Activated naive CD4-positive, alpha-beta T cell treated with anti-CD3 and anti-CD28 coated beads, Interleukin-2, amount 10 ng/mL, durations not matched to agents 7 days and 5 days (primary cell): ENCODE measurements at places on chromosomes 16 and 17.
A peak's percentile ranks its signal among the peaks of the same experiment; 100 is the strongest.

GRCh38 chr17:16040710-16041251, 41.2 kb downstream of the TTC19 start:
- DNase-seq: no peak

DNA sequence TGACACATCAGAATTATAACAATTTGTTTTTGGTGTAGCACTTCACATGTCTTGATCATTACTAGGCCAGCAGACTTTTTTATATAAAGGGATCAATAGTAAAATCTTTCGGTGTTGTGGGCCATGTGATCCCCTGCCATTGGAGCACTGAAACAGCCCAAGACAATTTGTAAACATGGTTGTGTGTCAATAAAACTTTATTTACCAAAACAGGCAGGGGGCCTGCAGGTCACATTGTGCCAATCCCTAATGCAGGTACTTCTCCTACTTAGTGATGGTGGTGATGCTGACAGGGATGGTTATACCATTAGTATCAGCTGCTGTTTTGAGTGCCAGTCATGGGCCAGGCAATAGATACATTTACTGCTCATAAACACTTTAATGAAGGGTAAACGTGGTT, 319.9 kb downstream of the SNX29 start:
- no peak for DNase-seq

- no peak for DNase-seq
Measured at GRCh38 chr16:87391324-87391949, 699 bp upstream of the MAP1LC3B start.

GRCh38 chr17:35240861-35241260, 2.0 kb upstream of the SLFN5 start:
- DNase-seq: no peak

DNA sequence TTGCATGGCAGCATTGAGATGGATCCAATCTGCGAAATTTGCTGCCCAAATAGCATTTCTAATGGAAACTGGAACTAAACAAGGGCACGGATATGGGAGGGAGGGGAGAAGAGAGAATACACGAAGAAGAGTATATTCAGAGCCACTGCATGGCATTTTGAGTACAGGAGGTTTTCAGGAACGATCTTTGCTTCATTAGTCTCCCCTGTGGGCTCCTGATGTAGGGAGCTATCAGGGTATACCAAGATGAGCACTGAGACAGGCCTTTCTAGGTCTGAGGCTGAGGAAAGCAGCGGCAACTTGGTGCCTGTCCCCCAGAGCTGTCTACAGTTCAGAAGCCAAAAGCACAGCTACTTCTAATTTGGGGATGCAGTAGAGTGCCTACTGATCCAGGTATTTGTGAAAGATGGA, 257.7 kb upstream of the PMFBP1 start:
- no peak for DNase-seq

DNA sequence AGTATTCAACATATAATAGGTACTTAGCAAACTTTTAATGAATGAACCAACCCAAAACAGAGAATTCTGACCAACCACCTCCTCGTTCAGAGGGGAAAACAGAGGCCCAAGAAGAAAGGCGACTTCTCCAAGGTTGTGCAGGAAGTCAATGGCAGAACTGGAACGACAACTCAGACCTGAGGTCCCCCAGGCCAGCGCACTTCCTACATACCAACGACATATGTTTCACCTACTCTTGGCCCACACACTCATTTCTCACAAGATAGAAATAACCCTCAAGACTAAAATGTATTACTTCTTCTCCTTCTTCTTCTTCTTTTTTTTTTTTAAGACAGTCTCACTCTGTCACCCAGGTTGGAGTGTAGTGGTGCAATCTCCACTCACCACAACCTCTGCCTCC, 14.4 kb downstream of the CHCT1 start:
- no peak for DNase-seq

GRCh38 chr17:76040376-76040775, 13.3 kb upstream of the EVPL start:
- DNase-seq: no peak

GRCh38 chr16:88069397-88070168, 118.3 kb downstream of the BANP start:
- no peak for DNase-seq

DNA sequence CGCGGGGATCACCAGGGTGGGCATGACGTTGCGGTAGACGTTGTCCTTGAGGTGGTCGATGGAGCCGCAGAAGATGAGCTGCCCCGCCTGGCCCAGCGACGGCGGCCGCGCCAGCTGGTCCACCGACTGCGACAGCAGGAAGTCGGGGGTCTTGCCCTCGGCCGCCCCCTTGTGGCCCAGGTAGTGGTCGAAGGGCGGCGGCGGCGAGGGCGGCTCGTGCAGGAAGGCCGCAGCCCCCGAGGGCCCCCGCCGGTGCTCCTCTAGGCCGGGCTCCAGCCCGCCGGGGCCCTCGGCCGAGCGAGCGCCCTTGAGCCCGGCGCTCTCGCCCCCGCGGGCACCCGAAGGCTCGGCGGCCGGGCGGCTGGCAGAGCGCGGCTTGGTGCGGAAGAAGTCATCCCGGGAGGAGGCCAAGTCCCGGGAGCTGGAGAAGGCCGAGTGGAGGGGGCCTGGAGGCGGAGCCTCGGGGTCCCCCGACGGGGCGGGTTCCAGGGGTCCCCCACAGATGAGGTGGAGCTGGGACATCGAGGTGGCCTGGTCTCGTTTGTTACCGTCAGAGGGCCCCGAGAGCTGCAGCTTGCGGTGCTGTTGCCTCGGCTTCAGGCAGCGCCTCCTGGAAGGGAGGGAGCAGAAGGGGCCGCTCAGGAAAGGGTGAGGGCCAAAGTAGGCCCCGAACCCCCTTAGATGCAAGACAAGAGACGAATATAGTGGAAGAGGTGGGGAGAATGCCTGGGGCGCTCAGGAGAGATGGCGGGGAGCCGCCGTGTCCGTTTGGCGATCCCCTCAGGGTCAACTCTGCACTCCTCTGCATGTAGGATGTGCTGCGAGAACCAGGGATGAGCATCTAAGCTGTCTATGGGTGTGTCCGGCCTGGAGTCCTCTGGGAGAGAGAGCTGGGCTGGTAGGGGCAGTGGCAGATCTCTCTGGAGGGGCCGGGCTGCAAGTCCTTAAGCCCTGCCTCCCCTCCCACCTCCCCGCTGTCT, 8.8 kb downstream of the FAM171A2 start:
- peak; percentile 66 for DNase-seq

DNA sequence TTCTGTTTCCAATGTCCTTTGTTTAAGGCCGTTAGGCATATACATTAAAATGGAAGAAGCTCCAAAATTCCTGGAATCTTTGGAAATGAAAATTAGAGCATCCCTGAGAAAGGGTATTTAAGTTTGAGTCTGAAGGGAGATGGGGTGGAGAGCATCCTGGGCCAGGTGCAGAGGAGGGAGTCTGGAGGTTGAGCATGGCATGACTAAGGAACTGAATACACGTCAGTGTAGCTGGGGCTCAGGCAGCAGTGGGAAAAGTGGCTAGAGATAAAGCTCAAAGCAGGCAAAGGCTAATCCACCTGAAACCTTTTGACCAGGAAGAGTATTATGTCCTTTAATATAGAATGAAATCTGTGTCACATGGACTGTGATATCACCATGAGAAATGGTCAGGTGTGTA, 669.0 kb upstream of the RBFOX1 start:
- DNase-seq: no peak

GRCh38 chr16:69087161-69087581, 18.3 kb upstream of the HAS3 start:
- no peak for DNase-seq

DNA sequence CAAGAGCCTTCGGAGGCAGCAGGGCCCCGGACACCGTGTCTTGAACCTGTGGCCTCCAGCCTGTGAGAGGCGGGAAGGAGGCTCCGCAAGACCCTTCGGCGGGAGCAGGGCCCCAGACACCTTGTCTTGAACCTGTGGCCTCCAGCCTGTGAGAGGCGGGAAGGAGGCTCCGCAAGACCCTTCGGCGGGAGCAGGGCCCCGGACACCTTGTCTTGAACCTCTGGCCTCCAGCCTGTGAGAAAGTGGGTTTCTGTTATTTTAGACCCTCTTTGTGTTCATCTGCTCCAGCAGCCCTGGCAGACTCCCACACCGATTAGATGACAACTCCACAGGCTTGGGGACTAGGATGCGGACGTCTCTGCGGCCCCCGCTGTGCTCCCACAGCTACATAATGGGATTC, 30.0 kb downstream of the FBXO31 start:
- no peak for DNase-seq

- DNase-seq: no peak
Measured at GRCh38 chr16:84143784-84144199, 1.2 kb downstream of the HSDL1 start.
